ENCODE measurements at places on chromosomes 2 and 18. TPM values are rescaled to one million over a fixed set of nuclear protein-coding genes. Genes with fewer than 3 reads are reported as not detected.

DNA sequence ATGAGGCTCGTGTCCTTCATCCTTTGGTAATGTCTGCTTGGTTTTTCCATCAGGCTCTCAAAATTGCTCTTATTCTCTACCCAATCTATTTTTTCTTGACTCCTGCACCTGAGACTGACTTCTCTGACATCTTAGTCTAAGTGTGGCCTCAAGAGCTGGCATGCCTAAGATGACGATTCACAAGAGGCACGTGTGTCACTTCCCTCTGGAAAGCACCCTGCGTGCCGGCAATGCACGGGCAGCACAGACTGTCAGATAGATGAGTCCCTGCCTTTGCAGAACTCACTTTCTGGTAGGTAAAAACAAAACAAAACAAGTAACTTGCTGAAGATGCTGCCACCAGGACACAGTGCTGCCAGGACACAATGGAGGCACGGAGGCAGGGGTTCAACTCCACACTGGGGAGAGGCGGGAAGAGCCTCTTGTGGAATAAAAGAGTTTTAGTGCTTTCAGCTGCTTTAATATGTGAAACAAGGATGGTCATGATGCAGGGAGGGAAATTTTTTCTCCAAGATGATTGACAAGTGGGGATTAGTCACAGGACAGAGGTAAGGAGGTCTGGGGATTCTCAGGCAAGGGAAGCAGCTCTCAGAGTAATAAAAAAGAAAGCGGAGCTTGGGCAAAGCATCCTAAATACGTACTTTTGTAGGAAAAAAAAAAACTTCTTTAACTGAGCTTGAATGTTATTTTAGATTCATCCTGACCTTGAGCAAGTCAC lies 27.3 kb downstream of the CYB5A start:
- no peak for DNase-seq

DNA sequence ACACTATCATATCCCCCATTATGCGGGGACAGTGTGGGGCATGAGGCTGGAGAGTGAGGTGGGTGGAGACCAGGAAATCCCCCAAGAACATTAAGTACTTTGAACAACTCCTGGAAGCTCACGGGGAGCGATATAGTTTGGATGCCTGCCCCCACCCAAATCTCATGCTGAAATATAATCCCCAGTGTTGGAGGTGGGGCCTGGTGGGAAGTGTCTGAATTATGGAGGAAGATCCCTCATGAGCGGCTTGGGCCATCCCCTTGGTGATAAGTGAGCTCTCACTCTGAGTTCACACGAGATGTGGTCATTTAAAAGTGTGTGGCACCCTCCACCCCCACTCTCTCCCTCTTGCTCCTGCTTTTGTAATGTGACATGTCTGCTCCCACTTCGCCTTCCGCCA lies 97.1 kb upstream of the TMEM200C start:
- DNase-seq, result no peak

DNA sequence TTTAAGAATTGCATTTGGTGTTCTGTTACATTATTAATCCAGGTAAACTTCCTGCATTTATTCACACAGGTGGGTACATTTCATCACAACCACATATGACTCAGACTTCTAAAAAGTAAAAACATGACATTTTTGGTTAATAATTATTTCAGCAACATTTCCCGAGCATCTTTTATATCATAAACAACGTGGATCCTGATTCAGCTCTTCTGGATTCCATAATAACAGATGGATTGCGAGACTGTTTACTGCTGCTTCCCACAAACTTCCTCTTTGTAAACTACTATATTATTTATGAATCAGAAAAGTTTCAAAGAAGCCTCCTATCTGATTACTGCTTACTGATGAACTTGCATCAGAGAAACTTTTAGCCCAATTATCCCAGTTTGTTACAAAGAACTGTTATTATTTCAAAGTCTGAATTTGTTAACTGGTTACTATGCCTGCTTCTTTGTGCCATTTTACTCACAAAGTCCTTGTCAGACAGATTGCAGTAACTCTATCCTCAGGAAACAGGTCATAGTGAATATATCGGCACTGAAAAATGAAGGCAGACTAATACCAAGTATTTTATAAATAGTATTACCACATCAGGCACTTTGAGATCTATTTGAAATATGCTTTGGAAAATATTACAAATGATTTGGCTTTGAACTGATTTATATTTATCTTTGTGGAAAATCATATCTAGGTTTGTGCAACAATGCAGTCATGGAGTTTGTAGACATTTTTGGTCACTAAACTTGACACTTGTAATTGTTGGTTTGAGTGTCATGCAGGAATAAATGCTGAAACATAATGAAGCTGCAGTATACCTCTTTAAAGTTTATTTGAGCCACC lies 511.6 kb downstream of the PLCL1 start:
- DNase-seq, result no peak

Gene PSMD1
- total RNA-seq, result 206 TPM

Measured in A172 (cell line).